ENCODE measurements at places on chromosomes 4 and X.

DNA sequence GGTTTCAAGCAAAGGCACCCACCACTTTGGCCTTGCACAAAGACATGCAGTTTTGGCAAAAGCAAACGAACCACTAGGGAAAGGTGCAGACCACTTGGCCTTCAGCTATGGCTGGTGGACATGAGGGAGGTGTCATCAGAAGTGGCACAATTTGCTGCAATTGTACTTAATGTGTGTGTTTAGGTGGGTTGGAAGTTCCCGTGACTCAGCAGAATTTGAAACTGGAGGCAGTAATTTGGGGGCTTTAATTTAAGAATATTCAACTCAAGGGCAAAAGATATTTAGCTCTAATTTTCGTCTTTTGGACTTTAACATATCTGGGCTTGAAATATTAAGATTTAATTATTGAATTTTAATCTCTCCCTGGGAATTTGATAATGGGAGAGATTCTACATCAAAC is 115.6 kb upstream of the NOCT start:
- DNase-seq: no peak

DNA sequence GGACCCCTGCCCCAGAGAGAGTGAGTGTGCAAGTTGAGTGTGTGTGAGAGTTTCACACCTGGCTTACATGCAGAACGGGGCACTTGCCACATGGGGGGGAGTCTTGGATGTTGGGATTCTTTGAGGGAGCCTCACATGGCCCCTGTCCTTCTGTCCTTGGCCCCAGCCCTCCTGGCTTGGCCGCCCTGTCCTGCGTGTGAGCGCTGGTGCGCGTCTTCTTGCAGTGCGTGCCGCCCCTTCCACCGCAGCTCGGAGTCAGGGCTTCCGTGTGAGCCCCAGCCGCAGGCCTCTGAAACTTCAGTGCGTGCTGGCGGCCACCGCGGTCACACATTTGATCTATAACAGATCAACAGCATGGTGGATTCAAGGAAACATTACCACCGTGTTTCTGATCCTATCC is 30.1 kb upstream of the HGFAC start:
- DNase-seq: no peak

GRCh38 chr4:61520166-61520565 is 320.0 kb downstream of the ADGRL3 start:
- DNase-seq: no peak

GRCh38 chrX:111352424-111352823 is 59.6 kb downstream of the DCX start:
- DNase-seq: peak; percentile 59

- no peak for DNase-seq
Observed at GRCh38 chrX:148984238-148984637, 483.8 kb downstream of the AFF2 start.
